ENCODE measurements at places on chromosomes 7 and 10.

DNA sequence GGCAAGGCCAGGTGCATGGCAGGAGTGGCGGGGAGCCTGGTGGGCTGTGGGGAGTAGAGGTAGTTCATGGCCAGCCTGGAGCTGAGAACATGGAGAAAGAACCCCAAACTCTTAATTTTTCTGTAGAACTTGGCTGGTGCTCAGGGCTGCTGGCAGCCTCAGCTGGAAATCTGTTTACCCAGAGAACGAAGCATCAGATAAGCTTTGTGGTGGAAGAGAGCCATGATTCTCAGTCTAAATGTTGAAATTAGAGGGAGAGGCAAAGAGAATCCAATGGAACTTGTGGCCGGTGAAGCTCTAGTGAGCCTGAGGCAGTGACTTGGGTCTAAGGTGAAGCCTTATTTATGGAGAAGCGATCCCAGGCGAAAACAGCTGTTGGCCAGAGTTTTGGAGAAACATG lies 126.4 kb downstream of the CCDC3 start:
- no peak for DNase-seq

DNA sequence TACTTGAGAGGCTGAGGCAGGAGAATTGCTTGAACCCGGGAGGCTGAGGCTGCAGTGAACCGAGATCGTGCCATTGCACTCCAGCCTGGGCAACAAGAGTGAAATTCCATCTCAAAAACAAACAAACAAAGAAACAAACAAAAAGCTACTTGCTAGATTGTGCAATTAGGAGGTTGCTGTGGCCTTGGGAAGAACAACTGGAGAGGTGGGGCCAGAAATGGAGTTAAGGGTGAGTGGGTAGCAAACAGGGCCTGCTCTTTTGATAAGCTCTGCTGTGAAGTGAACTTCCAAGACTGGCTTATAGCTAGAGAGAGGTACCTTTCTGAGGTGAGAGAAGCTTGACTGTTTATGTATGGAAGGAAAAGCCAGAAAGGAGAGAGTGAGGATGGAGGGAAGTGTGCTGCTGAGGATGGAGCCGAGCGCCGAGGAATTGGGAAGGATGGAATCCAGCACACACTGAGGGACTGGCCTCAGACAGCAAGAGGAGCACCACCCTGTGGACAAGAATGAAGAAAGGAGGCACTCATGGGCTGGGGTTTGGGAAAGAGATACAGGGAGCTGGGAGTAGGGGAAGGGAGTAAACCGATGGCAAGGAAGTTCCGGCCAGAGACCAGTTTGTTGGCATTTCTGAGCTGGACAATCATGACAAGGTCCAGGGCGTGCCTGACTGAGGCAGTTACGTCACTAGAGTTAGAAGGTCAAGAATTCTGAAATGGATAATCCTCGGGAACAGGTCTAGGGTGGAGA lies 7.0 kb upstream of the RPEL1 start:
- DNase-seq, result no peak

GRCh38 chr10:16545116-16545736 lies 23.5 kb upstream of the C1QL3 start:
- peak; percentile 56 for DNase-seq

GRCh38 chr7:131281266-131282048 lies 46.2 kb upstream of the MKLN1 start:
- DNase-seq, result no peak

DNA sequence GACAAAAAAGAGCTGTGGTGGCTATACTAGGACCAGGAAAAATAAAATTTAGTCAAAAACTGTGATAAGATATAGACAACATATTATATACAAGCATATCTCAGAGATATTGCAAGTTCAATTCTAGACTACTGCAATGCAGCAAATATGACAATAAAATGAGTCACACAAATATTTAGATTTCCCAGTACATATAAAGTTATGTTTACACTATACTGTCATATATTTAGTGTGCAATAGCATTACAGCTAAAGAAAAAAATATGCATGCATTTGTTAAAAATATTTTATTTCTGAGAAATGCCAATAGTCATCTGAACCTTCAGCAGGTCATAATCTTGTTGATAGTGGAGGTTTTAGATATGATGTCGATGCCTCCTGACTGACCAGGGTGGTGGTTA lies 72.1 kb downstream of the AKR1C4 start:
- no peak for DNase-seq

GRCh38 chr7:157824011-157824818 lies 487.4 kb downstream of the DNAJB6 start:
- DNase-seq, result no peak

DNA sequence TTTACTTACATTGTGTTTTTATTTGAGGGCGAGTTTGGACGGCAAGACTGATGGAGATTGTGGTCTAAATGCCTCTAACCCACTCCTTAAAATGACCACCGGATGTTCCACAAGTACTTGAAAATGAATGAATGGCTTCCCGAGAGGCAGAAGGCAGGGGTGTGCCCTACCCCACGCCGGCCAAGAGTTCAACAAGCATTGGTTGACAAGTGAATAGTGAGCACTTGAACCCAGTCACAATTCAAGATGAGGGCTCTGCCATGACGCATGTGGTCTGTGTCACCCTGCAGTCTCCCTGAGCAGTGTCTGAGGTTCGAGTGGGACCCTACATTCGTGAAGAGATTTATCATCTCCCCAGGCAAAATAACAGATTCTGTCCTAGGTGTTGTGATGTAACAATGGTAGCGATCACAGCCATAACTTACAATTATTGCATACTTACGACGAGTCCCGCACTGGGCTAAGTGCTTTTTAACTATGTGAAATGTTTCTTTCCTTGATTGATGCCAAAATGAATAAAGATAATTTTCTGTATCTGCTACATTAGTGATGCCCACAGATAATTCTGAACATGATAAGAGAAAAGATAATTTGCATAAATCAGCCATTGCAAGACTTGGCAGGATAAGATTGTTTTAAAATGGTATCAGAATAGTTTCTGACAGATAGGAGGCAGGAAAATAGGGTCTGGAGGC lies 305.4 kb downstream of the WDR37 start:
- DNase-seq, result no peak

GRCh38 chr10:113589201-113589770 lies 36.4 kb downstream of the HABP2 start:
- no peak for DNase-seq

GRCh38 chr7:51080216-51080615 lies 236.4 kb downstream of the COBL start:
- no peak for DNase-seq
